NCI-H2081 (cell line): ENCODE measurements at places on chromosomes 11 and 22.
A peak's percentile ranks its signal among the peaks of the same experiment; 100 is the strongest.

- DNase-seq: no peak
Observed at GRCh38 chr22:37329238-37330140, 47.2 kb downstream of the CYTH4 start.

- DNase-seq: no peak
Observed at GRCh38 chr11:32905028-32905667, 12.5 kb downstream of the QSER1 start.

DNA sequence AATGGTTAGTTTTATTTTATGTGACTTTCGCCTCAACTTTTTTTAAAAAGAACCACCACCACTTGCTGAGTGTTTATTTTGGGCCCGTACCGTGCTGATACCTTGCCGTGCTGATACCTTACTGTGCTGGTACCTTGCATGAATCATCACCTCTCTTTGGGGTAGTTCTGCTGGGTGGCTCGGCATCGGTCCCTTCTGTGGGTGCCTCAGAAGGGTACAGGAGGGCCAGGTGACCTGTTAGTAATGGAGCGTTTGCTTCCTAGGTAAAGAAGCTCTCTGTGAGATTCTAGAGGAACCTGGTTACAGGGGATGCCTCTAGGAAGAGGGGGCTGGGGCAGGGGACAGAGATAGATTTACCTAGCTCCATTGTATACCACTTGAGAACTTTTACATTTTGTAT, 17.1 kb downstream of the TOM1 start:
- DNase-seq: no peak

DNA sequence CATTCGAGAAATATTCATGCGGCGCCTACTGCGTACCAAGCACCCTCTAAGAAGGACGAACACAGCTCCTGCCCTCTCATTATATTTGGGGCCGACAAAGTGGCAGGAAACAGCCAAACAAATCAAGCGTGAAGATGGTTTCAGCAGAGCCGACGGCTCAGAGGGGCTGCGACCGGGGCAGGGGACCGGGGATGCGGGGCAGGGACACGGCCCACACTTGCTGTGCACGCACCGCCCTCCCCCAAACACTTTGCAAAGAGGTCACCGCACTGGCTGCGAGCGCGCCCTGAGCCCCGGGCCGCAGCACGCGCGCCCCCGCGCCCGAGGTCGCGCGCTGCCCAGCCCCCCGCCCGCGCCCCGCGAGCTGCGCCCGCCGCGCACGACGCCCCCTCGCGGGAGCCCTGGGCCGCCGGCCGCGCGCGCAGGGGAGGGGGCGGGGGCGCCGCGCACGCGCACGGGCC, 255 bp upstream of the SYNGR1 start:
- DNase-seq: no peak

DNA sequence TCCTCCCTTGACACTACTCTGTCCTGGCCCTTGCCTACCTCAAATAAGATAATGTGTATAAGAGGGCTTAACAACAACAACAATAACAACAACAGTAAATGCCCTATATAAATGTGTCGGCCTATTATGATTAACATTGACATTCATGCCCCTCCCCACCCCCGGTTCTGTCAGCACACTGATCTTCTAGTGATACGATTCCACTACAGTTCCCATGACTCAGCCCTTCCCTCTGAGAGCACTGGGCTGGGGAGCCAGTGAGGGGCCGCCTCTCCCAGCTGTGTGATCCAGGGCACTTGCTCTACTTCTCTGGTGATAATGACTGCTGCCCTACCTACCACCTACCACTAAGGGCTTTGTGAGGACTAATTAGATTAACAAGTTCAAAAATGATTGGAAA, 92.2 kb upstream of the PHOX2A start:
- DNase-seq: no peak

DNA sequence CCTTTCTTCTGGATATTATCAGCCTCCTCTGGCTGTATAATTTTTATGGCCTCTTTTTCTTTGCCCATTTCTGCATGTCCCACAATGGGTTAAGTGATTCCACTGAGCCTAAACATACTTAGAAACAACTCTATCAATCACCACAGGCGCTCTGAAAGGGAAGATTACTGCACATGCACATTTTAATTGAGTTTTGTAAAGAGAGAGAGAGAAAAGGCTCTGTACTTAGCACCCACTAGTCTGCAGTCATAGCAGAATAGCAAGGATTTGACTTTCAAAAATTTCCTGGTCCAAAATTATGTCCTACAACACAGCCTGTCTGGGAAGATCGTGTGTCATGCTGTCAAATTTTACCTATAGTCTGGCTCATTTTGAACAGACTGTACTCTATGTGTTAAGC, 758.5 kb downstream of the OPCML start:
- no peak for DNase-seq

- no peak for DNase-seq
Observed at GRCh38 chr22:31838917-31839316, 85.1 kb downstream of the DEPDC5 start.

DNA sequence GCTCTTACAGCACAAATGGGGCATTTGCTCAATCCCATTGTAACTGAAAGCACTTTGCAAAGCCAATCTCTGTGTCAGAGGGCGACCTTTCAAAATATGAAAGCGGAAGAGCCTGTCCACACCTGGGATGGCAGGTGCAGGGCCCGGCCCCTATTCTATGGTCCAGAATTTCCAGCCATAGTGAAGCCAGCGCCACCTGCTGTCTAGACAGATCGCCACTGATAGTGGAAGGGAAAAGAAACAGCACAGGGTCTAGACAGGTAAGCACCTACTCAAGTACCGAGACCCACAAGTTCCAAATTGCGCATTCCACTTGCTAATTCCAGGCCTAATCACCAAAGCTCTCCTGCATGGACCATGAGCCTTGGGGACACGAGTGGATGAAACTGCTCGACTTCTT, 141.4 kb downstream of the NTM start:
- DNase-seq: peak; percentile 37

- DNase-seq: peak; percentile 28
Observed at GRCh38 chr11:127242676-127243075, 242.1 kb upstream of the KIRREL3 start.

DNA sequence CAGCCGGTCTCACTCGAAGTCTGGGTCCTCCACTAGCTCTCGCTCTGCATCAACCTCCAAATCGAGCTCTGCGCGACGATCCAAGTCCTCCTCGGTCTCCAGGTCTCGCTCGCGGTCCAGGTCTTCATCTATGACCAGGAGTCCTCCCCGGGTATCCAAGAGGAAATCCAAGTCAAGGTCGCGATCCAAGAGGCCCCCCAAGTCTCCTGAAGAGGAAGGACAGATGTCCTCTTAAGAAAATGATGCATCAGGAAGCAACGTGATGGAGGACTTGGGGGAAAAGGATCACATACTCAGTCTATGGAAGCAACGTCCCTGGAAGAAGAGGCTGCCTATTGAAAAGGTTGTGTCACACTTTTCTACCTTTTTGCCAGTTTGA, 1.1 kb downstream of the SRSF8 start:
- no peak for DNase-seq

DNA sequence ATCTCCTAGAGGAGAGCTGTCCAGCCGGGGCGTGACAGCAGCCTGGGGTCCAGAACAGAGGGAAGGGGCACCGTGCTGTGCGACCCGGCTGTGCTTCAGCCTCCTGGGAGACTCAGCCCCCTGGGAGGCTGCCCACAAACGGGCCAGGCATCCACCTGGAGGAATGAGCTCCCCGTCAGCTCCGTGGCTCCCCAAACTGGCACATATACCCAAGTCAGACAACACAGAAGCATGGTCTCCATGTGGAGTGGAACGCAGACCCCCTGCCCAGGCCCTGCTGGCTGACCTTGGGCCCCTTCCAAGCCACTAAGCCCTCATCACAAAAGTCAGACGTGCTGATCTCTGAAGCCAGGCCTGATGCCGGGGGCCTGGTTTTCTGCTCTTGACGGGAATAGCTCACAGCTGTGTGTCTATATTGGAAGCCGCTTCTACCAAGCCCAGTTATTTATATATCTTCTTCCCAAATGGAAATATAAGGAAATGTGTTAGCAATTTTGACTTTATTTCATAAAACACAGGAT, 91.7 kb downstream of the BRD1 start:
- no peak for DNase-seq

GRCh38 chr11:5239046-5239445, 4.8 kb upstream of the HBD start:
- DNase-seq: no peak

DNA sequence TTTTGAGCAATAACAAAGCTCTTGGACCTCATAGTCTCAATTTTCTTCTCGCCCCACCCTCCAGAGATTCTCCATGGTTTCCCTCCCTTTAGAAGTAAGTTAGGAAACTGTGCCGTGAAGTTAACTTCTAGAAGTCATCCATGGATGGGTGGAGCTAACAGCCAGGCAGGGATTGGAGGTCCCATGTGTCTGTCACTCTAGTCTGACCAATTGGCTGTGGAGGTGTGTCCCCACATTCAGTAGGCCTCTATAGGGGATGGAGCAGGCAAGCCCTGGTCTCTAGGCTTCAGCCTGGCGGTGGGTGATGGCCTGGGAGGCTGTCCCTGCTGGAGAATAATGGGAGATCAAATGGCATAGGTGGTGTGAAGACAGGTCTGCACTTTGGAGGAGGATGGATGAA, 50.7 kb downstream of the TP53I11 start:
- DNase-seq: no peak

DNA sequence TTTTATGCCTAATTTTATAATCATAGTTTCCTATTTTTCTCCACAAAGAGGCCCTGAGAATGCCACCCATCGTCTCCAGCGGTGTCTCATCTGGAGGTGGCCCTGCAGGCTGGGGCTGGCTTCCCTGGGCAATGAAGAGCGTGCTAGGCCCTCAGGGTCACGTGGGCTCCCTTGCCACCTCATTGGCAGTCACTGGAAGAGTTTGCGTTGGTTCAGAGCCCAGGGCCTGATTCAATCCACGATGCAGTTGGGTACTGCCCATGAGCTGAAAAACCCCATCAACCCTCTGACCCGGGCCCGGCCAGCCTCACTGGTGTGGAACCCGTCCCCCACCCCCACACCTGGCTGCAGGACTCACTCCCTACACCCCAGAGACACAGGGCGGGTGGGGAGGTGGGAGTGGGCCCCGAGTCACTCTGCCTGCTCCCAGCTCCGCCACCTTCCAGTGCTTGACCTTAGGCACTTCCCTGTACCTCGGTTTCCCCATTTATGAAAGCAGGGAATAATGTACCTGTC, 43.4 kb upstream of the A4GALT start:
- no peak for DNase-seq

- DNase-seq: no peak
Observed at GRCh38 chr11:119897576-119897975, 168.6 kb upstream of the NECTIN1 start.

DNA sequence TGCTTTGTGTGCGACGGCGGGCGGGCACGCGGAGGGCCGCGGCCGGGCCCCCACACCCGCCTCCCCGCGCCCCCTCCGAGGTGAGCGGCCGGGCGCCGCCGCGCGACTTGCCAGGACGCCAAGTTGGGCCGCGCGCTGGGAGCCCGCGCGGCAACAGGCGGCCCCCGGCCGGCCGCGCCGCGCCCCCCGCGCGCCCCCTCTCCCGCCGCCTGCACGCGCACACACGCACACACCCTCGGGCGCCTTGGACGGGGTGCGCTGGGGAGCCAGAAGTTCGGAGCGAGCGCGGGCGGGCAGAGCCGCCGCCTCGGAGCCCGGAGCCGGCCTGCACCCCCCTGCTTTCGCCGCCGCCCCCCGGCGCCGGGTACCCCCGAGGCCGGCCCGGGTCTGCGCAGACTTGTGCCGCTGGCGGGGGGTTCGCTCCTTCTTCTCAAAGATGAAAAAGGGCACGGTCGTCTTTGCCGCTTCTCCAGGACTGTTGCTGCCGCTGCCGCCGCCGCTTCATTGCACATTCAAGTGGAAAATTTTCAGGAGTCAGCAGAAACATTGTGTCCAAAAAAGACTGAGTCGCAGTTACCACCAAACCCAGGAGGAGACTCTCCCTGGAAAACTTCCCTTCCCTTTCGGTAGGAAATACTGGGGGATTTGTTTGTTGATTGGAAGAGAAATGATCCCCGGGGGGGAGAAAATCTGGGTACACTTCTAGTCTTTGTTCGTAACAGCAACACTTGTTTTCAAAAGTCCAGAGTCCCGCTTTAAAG, 895 bp downstream of the TEAD1 start:
- DNase-seq: peak; percentile 36

DNA sequence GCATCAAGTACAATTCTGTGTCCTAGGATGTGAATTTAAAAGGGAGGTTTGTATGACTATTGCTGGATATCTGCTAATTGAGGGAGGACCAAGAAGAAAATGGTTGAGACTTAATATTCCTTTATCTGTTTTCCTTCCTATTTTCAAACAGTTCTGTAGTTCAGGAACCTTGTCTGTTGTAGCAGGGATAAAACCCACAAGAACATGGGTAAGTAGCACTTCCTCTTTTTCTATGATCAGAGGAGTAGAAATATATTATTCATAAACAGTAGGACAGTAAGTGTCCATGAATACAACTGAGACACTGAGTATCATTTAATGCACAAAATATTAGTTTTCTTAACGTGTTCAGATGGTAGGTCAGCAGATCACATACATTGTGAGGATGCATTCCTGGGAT, 7.6 kb downstream of the MS4A3 start:
- no peak for DNase-seq

GRCh38 chr11:35152575-35152974, 13.6 kb downstream of the CD44 start:
- DNase-seq: no peak

GRCh38 chr11:70895366-70895670, 357.1 kb downstream of the SHANK2 start:
- DNase-seq: no peak

DNA sequence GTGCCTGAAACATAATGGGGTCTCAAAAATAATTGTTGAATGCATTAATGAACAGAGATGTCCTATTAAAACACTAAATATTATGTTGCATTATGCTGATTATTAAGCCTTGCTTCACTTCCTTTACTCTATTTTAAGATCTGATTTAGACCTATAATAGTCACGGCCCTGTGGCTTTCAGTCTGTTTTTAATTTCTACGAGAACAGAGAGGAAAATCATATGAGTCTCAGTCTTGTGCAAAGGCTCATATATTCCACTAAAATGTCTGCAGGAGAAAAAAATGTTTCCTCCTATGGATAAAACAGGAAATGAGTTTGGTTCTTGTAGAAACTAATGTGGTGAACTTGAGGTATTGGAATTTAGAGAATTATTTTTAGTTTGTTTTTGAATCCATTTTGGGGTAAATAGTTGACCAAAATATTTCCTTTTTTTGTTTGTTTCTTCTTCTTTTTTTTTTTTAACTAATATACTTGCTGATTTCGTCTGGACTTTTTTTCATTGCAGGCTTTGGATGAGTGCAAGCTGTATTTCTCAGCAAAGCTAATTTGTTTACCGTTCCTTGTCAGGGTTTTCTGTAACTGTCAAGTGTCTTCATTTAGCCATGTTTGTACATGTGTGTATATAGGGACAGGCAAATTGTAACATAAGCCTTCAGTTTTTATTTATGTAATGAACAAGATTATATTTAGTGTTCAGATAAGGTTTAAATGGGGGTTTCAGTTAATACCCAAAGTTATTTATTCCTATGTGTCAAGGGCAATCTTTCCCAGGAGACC, 139.1 kb upstream of the DDI1 start:
- DNase-seq: no peak

- DNase-seq: no peak
Observed at GRCh38 chr11:17548444-17548843, 1.4 kb downstream of the OTOG start.

DNA sequence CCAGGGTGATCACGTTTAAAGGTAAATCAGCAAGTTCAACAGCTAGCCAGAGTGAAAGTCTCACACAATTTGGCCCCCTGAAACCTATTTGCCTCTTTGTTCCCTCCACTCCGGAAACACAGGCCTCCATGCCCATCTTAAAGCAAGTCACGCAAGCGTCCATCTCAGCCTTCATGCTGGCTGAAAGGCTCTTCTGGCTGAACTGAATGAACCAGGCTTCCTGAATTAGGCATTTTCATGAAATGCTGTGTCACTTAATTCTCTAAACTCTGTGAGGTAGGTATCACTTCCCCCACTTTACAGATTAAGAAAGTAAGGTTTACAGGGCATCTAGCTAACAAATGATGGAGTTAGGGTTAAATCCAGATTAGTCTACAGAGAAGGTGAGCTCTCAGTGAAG, 1.4 kb downstream of the SLC25A17 start:
- no peak for DNase-seq
